ENCODE measurements at places on chromosomes 7 and 10. TPM values are rescaled to one million over a fixed set of nuclear protein-coding genes. Genes with fewer than 3 reads are reported as not detected.

GRCh38 chr10:69056129-69056528 is 31.8 kb upstream of the SRGN start:
- DNase-seq: peak; percentile 21

GRCh38 chr7:139725077-139725476 is 52.7 kb downstream of the HIPK2 start:
- no peak for DNase-seq

- no peak for DNase-seq
These were observed 21.5 kb upstream of the CALD1 start for GRCh38 chr7:134757938-134758337.

- no peak for DNase-seq
These were observed 276.3 kb downstream of the GALNT17 start for GRCh38 chr7:71408271-71408670.

GRCh38 chr7:2660359-2661095 is 27.5 kb upstream of the AMZ1 start:
- no peak for DNase-seq

SPRN gene
- not detected for total RNA-seq

TUBB8 gene
- total RNA-seq: not detected

KLF14 gene
- total RNA-seq: not detected

C1GALT1 gene
- total RNA-seq: 58.3 TPM

All from mucosa of gallbladder (tissue), 1 donor.